Stimulated activated CD4-positive, alpha-beta T cell treated with anti-CD3 and anti-CD28 coated beads, TNF-alpha, amount 100 ng/mL, for 1 hour (primary cell): ENCODE measurements at places on chromosomes 3 and 15.

DNA sequence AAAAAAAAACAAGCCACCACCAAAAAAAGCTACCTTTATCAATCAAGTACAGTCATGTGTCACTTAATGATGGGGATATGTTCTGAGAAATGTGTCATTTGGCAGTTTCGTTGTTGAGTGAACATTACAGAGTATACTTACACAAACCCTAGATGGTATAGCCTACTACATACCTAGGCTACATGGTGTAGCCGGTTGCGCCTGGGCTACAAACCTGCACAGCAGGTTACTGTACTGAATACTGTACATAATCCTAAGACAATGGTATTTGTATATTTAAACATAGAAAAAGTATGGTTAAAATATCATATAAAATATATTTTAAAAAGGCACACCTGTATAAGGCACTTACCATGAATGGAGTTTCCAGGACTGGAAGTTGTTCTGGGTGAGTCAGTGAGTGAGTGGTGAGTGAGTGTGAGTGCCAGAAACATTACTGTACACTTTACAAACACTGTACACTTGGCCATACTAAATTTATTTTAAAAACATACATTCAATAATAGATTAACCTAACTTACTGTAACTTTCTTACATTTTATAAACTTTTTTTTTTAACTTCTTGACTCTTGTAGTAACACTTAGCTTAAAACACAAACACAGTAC is 25.9 kb upstream of the JMJD7 start:
- DNase-seq = no peak

DNA sequence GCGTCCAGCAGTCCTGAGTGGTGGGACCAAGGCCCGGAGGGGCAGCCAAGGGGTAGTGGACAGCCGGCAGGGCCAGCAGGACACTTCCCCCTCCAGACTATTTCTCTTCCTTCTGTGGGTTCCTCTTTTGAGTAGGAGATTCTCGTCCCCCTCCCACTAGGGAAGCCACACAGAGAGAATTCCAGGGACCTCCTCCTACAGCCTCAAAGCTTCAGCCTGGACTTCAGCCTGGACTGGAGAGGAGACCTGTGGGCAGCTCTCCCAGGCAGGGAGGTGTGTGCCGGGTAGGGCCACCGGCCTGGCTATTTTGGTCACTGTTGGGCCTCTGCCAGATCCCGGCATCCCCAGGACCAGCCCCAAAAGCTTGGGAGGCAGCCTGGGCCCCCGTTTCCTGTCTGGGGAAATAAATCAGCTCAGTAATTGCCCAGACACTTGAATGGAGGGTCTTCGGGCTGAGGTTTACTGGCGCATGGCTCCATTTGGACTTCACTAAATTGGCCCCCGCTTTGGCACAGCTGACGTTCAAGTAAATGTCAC is 1.3 kb downstream of the SLC6A6 start:
- no peak for DNase-seq

DNA sequence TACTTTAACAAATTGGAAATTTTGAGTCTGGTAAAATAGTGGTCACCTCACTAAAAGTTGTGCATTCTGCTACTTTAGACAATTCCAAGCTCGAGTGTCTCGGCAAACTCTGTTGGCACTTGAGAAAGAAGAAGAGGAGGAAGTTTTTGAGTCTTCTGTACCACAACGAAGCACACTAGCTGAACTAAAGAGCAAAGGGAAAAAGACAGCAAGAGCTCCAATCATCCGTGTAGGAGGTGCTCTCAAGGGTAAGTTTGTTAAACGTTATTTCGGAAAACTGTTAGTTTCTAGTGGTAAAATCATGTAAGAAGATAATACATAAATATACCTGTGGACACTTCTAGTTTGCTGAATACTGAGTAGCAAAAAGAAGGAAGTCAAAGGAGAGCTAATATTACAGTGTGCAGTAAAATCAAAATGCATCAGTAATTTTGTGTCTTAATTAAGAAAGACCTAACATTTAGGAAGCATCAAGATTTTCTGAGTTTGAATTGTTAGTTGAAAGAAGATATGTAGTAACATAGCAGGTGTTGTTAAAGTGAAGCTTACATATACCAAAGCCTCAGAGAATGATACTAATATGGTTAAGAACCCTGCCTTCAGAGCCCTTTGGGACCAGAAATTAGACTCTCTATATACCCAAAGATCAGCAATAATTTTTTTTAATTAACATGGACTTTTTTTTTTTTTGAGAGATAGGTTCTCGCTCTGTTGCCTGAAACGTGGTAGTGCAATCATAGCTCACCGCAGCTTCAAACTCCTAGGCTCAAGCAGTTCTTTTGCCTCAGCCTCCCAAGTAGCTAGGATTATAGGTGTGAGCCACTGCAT is 23.0 kb downstream of the BUB1B start:
- DNase-seq = no peak

- DNase-seq = no peak
These were observed 16.0 kb downstream of the SLC51A start for GRCh38 chr3:196232154-196232881.

DNA sequence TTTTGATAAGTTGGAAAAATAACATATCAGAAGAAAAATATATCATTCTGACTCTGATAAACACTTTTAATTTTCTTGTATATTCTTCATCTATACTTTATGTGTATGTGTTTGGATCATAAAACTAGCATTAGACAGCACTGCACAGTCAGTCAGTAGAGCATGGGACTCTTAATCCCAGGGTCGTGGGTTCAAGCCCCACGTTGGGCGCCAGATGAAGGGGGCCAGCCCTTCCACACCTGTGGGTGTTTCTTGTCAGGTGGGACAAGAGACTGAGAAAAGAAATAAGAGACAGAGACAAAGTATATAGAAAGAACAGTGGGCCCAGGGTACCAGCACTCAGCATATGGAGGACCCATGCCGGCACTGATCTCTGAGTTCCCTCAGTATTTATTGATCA is 546.0 kb upstream of the NR2F2 start:
- no peak for DNase-seq

DNA sequence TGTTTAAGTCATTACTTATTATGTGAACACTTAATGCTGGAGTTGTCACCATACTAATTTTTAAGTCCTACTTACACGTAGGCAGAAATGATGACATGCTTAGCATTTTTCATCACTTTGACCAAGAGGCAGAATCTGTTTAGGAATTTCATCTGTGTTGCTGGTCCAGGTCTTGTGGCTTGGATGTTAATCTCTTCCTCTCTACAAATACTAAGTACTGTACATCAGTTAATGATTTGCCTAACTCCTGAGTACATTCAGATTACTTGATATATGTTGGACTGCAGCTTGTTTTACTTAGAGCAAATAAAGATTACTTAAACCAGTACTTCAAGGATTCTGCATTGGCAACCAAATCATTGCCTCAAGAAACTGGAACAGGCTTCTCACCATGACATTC is 8.6 kb downstream of the SNRK start:
- no peak for DNase-seq

GRCh38 chr3:67876261-67876660 is 221.8 kb upstream of the SUCLG2 start:
- no peak for DNase-seq

- no peak for DNase-seq
These were observed 14.5 kb downstream of the SRPRB start for GRCh38 chr3:133820129-133820528.

DNA sequence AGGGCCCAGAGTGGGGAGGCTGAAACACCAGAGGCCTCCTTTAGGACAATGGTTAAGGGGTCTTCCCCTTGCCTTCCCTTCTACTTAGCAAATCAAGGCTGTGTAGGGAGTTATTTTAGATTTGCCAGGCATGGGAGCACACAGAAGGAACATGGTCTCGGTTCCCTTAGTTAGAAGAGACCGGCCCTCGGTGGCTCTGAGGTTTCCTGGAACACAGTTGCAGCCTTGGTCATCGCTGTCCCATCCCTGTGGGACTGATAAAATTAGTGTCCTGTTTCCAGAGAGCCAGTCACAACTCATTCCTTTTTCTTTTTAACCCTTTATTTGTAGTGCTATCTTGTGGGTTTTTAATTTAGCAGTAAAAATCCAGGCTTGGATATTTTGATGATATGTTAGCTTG is 81.4 kb downstream of the CRTC3 start:
- no peak for DNase-seq

- no peak for DNase-seq
These were observed 20.0 kb upstream of the BCL2A1 start for GRCh38 chr15:79990997-79991334.

GRCh38 chr15:96138985-96139384 is 191.5 kb upstream of the NR2F2 start:
- no peak for DNase-seq

GRCh38 chr15:28002867-28003266 is 96.2 kb downstream of the OCA2 start:
- DNase-seq = no peak

DNA sequence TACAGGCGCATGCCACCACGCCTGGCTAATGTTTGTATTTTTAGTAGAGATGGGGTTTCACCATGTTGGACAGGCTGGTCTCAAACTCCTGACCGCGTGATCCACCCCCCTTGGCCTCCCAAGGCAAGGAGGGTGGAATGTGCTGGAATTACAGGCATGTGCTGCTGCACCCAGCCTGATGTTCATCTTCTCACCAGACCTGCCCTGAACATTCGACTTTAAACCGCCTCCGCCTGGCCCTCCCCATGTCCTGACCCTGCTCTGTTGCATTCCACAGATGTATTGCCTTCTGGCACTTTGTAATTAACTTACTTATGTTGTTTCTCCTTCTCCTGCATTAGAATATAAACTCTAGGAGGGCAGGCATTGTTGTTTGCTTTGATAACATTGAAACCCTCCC is 102.1 kb downstream of the LINGO1 start:
- no peak for DNase-seq

GRCh38 chr3:146166826-146167225 is 5.8 kb upstream of the PLOD2 start:
- no peak for DNase-seq

GRCh38 chr3:48563382-48563918 is at the start of gene UCN2:
Gene UCN2 (minus strand): TSS chr3:48563781. CDS start chr3:48563124, 657 bp downstream.
- no peak for DNase-seq
